ENCODE measurements at places on chromosomes 6 and 20.
A peak's percentile ranks its signal among the peaks of the same experiment; 100 is the strongest.

- no peak for DNase-seq
These were observed 8.0 kb downstream of the CASS4 start for GRCh38 chr20:56420028-56420427.

- DNase-seq = no peak
These were observed 80.5 kb downstream of the FILIP1 start for GRCh38 chr6:75412969-75413662.

GRCh38 chr20:3042625-3043024 lies 797 bp upstream of the GNRH2 start:
- DNase-seq = no peak

DNA sequence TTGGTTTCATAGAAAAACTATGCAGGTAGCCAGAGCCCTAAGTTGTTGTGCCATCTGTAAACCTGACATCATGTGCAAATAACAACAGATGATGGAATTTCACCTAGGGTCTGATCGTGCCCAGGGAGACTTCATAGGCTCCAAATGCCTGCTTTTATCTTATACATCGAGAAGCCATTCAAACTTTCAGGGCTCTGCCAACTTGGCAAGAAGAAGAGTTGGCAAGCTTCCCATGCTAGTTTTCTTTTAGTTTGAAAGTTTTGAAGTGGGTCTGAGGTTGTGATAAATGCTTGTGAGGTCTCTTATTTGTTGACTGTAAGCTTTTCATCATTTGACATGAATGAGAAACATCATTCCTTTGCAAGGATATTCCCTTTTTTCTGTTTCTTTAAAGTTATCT lies 175.4 kb upstream of the FLRT3 start:
- DNase-seq = no peak

DNA sequence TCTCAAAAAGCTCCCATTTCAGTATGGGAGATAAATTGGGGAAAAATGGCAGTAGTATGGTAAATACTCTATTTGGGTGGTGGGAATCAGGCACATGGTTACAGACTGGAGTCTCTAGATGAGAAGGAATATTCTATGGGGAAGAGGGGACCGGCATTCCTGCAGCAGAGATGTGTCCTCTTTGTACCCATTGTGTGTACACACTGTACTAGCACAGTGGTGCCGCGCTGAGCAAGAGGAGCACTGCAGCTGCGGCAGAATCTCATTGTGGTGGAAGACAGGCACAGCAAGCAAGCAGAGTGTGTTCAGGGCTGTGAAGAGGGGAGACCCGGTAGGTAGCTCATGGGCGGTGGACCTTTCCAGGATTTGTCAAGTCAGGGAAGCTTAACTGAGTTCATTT lies 13.0 kb downstream of the AFDN start:
- no peak for DNase-seq

- no peak for DNase-seq
These were observed 232.4 kb upstream of the RSPO3 start for GRCh38 chr6:126886106-126886505.

- peak; percentile 54 for DNase-seq
These were observed 101.4 kb downstream of the ADGB start for GRCh38 chr6:146700078-146700686.

DNA sequence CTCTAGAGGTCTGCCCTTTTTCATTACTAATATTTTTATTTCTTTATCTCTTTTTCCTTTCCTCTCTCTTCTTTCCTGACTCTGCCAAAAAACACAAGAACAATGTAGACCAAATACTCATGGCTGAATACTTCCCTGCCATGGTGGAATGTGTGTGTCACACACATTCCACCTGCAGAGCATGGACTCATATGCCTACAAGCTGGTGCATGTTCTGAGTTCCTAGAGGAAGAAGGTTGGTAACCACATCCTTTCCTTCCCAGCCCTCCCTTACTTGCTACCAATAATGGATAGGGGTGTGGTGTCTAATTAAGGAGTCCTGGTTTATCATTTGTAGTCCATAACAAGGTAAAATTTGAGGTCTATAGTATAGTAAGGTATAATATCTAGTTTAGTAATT lies 15.2 kb upstream of the CST9L start:
- DNase-seq = no peak

- DNase-seq = no peak
These were observed 35.3 kb upstream of the CDKN1A start for GRCh38 chr6:36642913-36643817.

DNA sequence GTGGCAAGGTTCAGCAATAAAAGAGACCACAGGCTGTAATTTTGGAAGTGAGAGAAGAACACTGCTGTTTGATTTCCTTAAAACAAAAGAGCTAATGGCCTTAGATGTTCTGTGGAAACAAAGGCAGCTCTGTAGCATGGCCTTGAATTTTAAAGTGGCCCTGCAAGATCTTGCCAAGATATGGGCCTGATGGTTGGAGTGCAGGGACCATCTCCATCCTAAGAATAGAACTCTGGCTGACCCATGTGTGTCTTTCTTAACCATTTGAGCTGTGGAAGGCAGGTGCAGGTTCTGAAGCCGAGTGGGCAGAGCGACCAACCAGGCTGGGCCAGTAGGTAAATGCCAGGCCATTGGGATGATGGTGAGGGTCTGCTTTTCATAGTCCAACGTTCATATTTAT lies 73.8 kb upstream of the VSTM2L start:
- DNase-seq = no peak

- DNase-seq = no peak
These were observed 302.8 kb upstream of the JARID2 start for GRCh38 chr6:14943116-14943515.

GRCh38 chr6:154367336-154367735 lies 10.7 kb upstream of the IPCEF1 start:
- no peak for DNase-seq

DNA sequence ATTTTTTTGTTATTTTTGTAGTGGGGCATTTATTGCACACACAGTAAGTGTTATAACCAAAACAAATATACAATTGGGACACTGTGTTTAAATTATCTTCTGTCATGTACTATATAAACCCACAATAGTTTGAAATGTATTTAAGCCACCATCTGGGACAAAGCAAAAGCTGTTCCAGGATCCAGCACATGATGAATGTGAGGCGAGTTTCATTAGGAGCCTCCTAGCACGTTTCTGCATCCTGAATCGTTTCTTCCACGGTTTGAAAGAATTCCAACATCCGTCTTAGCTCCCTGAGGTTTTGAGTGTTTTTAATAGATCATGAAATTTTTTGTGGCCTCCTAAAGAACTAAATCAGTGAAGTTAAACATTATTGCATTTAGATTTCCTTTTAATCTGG lies 65.8 kb downstream of the EYA4 start:
- no peak for DNase-seq

GRCh38 chr6:147116056-147116455 lies 88.2 kb upstream of the STXBP5 start:
- DNase-seq = no peak

- no peak for DNase-seq
These were observed 145.5 kb upstream of the LAMP5 start for GRCh38 chr20:9368893-9369292.

- no peak for DNase-seq
These were observed 105.3 kb downstream of the PHACTR3 start for GRCh38 chr20:59709636-59710035.

GRCh38 chr6:158057213-158057987 lies 75.7 kb downstream of the SYNJ2 start:
- DNase-seq = peak; percentile 80

DNA sequence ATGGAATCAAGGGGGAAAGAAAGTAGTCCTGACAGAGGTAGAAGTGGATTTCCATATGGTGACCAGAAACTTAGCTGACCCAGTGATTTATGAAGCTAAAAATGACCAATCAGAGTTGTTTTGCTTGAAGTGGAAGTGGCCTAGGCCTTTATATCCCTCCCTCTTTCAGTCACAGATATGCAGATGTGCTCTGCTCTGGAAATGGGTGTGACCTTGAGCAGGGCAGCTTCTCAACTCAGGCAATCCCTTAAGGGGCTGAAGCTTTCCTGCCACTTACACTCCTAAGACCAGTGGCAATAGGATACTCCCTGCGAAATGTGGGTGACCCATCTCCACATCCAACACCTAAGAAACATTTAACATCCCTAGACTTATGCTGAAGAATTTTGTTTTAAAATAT lies 256.6 kb downstream of the EYS start:
- no peak for DNase-seq

DNA sequence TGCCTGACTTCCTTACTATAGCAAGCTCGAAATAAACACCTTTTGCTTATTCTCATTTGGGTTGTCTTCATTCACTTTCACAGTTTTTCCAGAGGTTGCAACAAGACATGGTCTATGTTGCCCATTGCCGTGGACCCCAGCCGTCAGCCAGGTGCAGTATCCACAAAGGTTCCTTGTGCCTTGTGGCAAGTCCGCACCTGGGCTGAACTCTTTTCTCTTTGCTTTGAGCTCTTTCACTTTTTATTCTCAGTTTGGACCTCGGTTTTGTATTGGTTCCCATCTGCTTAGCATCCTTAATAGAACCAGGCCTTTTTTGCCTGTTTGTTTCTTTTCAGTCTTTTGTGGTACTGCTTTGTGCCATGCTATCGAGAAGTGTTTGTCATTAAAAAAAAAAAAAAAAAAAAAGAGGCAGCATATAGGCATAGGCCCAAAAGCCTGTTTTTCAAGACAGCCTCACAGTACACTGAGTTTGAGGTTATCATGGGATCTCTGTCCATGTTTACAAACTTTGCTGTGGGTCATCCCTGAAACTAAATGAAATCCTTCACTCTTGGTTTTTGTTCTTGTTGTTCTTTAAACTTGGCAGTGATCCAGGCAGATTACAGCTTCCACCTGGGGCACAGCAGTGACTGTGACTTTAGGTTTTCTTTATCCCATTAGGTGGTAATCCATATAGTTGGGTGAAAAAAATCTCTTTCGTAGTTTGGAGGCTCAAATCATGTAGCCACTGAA lies 33.3 kb downstream of the GSTA3 start:
- DNase-seq = no peak

GRCh38 chr6:62971976-62972658 lies 239.2 kb upstream of the FKBP1C start:
- DNase-seq = no peak

DNA sequence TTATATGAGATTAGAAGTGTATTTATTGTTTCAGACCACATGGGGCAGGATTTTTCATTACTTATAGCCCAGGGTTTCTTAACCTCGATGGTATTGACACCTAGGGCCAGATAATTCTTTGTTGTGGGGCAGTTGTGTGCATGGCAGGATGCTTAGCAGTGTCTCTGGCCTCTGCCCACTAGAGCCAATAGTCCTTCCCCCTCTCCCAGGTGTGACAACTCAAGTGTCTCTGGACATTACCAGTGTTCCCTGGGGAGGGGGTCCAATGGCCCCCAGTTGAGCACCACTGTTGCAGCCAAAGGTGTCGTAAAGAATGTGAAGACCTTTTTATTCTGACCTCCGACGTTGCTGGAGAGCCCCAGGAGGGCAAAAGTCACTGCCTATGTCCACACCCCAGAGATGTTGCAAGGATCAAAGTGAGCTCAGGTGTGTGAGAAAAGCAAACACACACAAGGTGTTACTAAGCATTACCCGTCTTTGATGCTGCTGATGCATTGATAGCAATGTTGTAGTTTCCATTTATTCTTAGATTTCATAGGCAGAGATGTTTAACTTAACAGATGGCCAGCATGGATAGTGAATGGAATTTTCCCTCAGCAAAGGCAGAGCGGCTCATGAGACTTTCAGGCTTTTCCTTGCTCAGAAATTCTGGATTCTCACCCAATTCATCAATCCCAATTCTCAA lies 22.2 kb downstream of the BANF2 start:
- no peak for DNase-seq

Data from activated CD4-positive, alpha-beta T cell treated with anti-CD3 and anti-CD28 coated beads, Interleukin-2, Interleukin-4, amounts not matched to agents 100 ng/mL and 50 ng/mL, durations not matched to agents 16 hours and 8 hours (primary cell).